ENCODE measurements at places on chromosomes 7 and 10. TPM values are rescaled to one million over a fixed set of nuclear protein-coding genes. Genes with fewer than 3 reads are reported as not detected.

GRCh38 chr10:133258818-133259601 is 17.7 kb downstream of the ADAM8 start:
- peaks cover 5% of the 10 kb centered on the region for H3K36me3 ChIP-seq
- H3K4me3 ChIP-seq, result peak overlapping the region; percentile 65
- peak overlapping the region; percentile 89 for H3K27ac ChIP-seq
- peak; percentile 98 for DNase-seq

GRCh38 chr10:131926743-131927595 is 26.2 kb downstream of the PPP2R2D start:
- H3K27me3 ChIP-seq, result no peaks in the 10 kb centered on the region
- DNase-seq, result no peak
- no peak overlapping the region for H3K4me3 ChIP-seq
- H3K4me1 ChIP-seq, result peaks cover 69% of the 10 kb centered on the region
- H3K27ac ChIP-seq, result no peak overlapping the region
- H3K36me3 ChIP-seq, result peaks cover 19% of the 10 kb centered on the region

- H3K4me1 ChIP-seq, result peaks cover 2% of the 10 kb centered on the region
- no peak for DNase-seq
- H3K27me3 ChIP-seq, result peaks cover 4% of the 10 kb centered on the region
- no peak overlapping the region for H3K4me3 ChIP-seq
These were observed 29.7 kb downstream of the TMEM130 start for GRCh38 chr7:98840096-98840495.

DNA sequence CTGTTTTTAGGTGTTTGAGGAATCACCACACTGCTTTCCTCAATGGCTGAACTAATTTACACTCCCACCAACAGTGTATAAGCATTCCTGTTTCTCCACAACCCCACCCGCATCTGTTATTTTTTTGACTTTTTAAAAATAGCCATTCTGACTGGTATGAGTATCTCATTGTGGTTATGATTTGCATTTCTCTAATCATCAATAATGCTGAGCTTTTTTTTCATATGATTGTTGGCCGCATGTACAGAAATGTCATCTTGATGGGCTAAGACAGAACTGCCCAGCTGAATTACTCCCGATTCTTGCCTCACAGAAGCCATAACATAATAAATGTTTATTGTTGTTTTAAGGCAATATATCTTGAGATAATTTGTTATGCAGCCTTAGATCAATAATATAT is 93.1 kb upstream of the DKK1 start:
- no peaks in the 10 kb centered on the region for H3K27me3 ChIP-seq
- H3K4me1 ChIP-seq, result no peaks in the 10 kb centered on the region
- H3K36me3 ChIP-seq, result no peaks in the 10 kb centered on the region
- no peak overlapping the region for H3K27ac ChIP-seq

GRCh38 chr10:132547421-132547861 is 9.9 kb downstream of the INPP5A start:
- DNase-seq, result peak; percentile 58
- H3K4me1 ChIP-seq, result peaks cover 52% of the 10 kb centered on the region
- no peaks in the 10 kb centered on the region for H3K27me3 ChIP-seq
- H3K27ac ChIP-seq, result no peak overlapping the region
- no peak overlapping the region for H3K4me3 ChIP-seq

DNA sequence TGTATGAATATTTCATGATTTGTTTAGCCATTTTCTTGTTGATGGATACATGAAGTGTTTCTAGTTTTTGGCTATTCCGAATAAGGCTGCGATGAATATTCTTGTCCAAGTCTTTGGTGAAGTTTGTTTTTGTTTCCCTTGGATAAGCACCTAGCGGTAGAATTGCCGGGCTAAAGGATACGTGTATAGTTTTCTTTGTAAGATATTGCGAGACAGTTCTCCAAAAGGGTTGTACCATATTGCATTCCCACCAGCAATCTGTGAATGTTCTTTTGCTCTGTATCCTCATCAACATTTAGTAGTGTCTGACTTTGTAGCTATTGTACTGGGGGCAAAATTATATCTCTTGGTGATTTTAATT is 142.6 kb downstream of the DOCK1 start:
- no peaks in the 10 kb centered on the region for H3K27me3 ChIP-seq
- no peaks in the 10 kb centered on the region for H3K36me3 ChIP-seq
- no peak overlapping the region for H3K27ac ChIP-seq
- H3K4me1 ChIP-seq, result no peaks in the 10 kb centered on the region
- no peak overlapping the region for H3K4me3 ChIP-seq
- no peak for DNase-seq

DNA sequence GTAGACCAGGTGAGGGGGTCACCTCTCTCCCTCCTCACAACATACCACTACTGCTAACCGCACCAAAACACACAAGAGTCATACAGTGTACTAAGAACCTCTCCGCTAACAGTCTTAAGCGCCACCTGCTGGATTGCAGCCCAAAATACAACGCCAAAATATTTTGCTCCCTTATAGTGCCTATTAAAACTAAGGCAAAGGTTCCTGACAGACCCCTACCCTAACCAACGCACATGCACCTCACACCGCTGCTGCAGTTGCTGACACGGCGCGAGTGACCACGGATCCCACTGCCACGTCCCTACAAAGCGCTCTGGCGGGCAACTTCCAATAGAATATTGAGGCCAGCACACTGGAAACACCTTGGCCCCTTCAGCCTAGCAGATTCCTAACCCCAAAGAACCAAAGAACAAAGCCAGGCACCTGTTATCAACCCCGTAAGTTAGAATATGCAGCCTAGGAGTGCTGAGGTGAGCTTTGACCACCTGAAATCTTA is 563.6 kb upstream of the SEMA3D start:
- no peaks in the 10 kb centered on the region for H3K36me3 ChIP-seq
- no peak overlapping the region for H3K4me3 ChIP-seq
- no peaks in the 10 kb centered on the region for H3K4me1 ChIP-seq
- peak; percentile 25 for DNase-seq
- no peaks in the 10 kb centered on the region for H3K27me3 ChIP-seq

DNA sequence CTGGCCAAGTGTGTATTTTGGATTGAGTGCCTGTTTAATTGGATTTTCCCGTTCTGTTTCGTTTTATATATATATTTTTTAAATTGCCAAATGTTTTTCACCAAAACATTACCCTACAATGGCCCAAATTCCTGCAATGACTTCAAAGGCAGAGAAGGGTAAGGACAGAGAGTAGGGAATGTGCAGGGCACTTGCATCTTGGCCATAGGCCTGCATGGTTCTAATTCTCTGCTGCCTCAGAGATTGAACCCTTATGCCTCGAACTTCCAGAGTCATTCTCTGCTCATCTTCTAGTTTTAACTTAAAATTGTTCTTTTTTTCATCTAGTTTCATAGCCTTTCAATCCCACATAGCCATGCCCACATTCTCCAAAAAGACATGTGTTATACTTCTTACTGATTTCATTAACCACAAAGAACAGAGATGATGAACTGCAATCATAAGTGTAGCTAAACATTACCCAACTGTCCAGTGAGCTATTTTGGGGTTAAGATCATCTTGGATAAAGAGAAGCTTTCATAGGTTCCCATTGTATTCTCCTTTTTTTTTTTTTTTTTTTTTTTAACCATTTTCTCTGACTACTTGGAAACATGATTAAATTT is 177.6 kb downstream of the PLXDC2 start:
- H3K4me1 ChIP-seq, result no peaks in the 10 kb centered on the region
- no peaks in the 10 kb centered on the region for H3K27me3 ChIP-seq
- H3K4me3 ChIP-seq, result no peak overlapping the region

GRCh38 chr7:33039257-33039902 is 23.2 kb downstream of the NT5C3A start:
- H3K4me3 ChIP-seq, result peak overlapping the region; percentile 79
- no peak for DNase-seq
- H3K36me3 ChIP-seq, result peaks cover 7% of the 10 kb centered on the region
- peaks cover 63% of the 10 kb centered on the region for H3K4me1 ChIP-seq
- H3K27me3 ChIP-seq, result no peaks in the 10 kb centered on the region

Gene ITPRID1
- not detected for total RNA-seq

Gene PLEKHS1
- total RNA-seq, result not detected
